Globus pallidus (tissue), 1 donor: ENCODE measurements at places on chromosomes 13 and 19.

GRCh38 chr19:32651729-32652140 is 23.2 kb downstream of the ANKRD27 start:
- DNase-seq: peak; percentile 55

DNA sequence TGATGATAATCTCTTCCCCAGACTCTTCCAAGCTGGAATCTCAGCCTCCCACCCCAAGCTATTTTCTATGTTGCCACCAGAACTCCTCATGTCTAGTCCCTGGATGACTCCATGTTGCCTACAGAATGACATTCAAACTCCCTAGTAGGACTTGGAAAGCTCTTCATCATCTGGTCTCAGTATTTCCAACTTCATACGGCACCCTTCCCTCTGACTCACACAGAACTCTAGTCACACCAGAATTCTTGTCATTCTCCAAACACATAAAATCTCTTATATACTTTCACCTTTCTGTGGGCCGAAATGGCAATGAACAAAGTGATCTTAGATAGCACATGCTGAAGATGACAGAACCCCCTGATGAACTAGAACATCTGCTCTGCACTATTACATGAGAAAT is 86.2 kb downstream of the CAB39L start:
- no peak for DNase-seq

GRCh38 chr13:104837756-104838155 is 1697.7 kb downstream of the EFNB2 start:
- DNase-seq: no peak

- no peak for DNase-seq
Observed at GRCh38 chr13:52837850-52838249, 10.6 kb downstream of the PCDH8 start.
